ENCODE measurements at places on chromosomes 5 and 9.
A peak's percentile ranks its signal among the peaks of the same experiment; 100 is the strongest.

- DNase-seq: no peak
Observed at GRCh38 chr5:73454379-73455036, 5.9 kb upstream of the FOXD1 start.

DNA sequence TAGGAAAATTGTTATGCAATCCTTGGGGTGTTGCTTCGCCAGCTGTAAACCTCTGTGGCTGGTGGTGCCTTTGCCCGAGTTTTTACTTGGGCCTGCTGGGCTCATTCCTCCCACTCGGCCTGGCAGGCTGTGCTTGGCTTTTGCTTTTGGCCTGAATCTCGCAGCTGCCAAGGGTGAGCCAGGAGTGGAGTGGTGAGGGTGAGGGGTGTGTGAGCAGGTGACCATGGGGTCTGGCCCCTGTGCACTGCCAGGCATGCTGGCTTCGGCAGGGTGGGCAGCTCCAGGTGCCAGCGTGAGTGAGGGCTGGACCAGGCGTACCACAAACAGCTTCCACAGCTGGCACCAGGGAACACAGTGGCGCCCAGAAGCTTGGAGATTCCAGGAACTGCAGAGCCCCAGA, 12.6 kb upstream of the DHFR start:
- DNase-seq: no peak

DNA sequence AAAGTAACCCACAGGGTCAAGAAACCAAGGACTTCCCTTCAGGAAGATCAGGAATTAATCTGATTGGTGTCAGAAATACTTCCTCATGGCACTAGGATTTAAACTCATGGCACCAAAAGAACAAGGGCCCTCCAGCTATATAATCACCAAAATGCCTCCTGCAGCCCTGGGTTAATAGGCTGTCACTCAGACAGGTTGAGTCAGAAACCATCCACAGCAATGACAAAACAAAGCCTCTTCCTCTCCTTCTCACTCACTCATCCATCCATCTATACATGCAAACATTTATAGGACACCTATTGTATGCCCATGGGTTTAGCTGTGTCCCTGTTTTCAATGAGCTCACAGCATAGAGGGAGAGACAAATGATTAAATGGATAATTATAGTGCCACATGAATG, 62.5 kb upstream of the SPOCK1 start:
- no peak for DNase-seq

DNA sequence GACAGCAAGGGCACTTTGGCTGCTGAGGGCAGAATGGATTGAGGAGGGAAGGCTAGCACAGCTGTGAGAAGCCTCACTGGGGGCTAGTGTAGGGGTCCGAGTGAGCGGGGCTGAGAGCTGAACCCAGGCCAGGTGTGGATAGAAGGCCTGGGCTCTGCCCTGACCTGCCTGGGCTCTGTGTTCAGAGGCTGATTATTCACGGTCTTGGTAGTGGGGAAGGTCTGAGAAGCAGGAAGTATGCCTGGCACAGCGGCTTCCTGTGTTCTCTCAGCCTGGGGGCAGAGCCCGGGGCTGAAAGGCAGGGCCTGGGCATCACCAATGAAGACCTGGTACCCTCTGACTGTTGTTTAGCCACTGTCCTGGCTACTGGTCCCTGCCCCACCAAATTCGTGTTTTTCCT, 136.4 kb upstream of the TBC1D2 start:
- no peak for DNase-seq

DNA sequence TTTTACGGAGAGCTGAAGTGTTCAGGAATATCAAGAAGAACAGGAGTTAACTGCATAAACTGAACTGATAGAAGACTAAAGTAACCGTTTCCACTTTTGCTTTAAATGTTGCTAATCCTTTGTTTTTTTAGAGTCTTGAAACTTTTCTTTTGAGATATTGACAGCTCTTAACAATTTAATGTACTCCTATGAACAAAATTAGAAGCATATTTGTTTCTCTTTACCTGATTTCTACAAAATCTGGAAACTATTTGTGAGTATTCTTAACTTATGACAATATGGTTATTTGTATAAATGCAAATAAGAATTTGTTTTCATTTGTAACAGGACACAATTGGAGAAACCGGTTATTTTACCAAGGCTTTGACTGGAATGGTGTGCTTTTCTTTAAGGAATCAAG, 89.5 kb upstream of the FAM120A start:
- no peak for DNase-seq

- no peak for DNase-seq
Observed at GRCh38 chr9:98101416-98101815, 17.6 kb downstream of the TRIM14 start.

GRCh38 chr9:4143936-4144717, 155.7 kb downstream of the GLIS3 start:
- no peak for DNase-seq

- no peak for DNase-seq
Observed at GRCh38 chr5:122182491-122182921, 53.2 kb downstream of the ZNF474 start.

DNA sequence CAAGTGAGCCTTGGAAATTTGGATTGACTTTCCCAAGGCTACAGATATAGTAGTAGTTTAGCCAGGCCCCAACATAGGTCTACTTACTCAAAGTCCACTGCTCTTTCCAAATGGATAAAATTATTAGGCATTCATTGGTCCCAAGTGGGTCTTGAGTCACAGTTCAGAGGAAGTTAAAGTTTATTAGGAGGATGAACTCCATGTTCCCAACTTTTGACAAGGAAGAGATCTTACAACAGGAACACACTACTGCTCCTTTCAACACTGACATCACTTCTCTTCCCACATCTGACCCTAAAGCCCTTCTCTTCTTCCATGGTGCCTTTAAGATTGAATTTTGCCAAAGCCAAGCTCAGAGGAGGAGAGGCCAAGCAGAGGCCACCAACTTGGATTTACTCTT, 234.5 kb upstream of the TRIM32 start:
- no peak for DNase-seq

- peak; percentile 4 for DNase-seq
Observed at GRCh38 chr5:93915142-93915553, 173.7 kb upstream of the POU5F2 start.

GRCh38 chr9:10274175-10274574, 338.6 kb downstream of the PTPRD start:
- DNase-seq: no peak

GRCh38 chr5:181069767-181070491, 29.9 kb downstream of the BTNL9 start:
- no peak for DNase-seq

- DNase-seq: peak; percentile 13
Observed at GRCh38 chr5:7714119-7714518, 136.8 kb downstream of the CFAP90 start.

DNA sequence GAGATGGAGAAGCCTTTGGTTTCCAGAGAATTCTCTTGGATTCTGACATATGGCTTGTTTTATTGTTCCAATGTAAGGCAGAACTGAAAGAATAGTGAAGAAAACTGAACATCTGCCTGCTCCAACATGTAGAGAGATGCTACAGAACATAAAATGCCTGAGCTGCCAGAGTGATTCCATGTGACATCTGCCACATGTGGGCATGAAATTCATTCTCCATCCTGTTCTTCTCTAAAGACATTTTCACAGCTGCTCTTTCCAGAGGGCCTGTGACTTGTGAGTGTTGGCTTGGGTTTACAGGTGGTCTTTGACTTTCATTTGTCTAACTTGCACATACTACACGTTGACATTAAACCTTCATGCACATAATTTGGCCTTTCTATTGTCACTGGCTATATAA, 33.7 kb upstream of the TXN start:
- DNase-seq: no peak

DNA sequence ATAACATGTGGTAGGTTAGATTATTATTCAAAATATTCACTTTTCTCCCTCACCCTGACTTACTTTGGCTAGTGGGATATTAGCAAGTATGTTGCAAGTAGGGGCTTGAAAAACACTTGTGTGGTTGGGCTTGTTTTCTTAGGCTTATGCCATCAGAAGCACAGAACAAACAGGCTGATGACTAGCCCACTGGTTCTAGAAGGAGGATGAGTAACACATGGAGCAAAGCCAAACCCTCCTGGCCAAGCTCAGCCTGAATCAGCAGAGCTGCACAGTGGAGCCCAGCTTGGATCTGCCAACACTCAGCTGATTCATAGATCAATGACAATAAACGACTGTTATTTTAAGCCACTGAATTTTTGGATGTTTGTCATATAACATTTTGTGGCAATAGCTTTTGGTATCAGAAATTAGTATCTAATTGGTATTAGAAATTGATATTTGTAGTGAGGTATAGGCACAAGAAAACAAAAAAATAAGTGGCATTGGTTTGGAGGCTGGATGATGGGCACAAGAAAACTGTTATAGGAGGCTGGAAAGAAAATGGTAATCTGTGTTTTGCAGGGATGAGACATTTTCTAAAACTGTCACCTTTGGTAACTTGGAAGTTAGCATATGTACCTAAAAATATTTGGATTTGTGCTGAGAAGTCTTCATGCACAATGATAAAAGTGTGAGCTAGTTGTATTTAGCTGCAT, 46.1 kb upstream of the ZBED3 start:
- peak; percentile 77 for DNase-seq

- no peak for DNase-seq
Observed at GRCh38 chr5:88279584-88279983, 10.9 kb upstream of the TMEM161B start.

GRCh38 chr5:141804475-141804874, 73.7 kb downstream of the PCDH1 start:
- DNase-seq: no peak

GRCh38 chr9:114426046-114426948, 38.5 kb upstream of the AKNA start:
- no peak for DNase-seq

GRCh38 chr5:65825408-65826328, 100.7 kb upstream of the ERBIN start:
- no peak for DNase-seq

DNA sequence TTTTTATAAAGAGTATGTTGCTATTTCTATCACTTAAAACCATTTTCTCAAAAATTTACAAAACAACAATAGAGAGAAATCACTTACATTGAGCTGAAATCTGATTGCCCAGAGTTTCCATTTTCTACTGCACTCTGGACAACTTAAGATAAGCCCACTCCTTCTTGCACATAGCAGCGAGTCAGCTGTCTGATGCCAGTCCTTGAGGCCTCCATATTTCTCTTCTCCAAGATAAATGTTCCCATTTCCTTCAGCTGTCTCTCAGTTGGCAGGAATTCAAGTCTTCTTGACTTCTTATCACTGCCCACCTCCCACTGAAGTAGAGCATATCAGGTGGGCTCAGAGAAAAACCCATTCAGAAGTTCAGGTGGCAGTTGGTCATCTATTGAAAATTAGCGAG, 78.5 kb upstream of the PIP5K1B start:
- no peak for DNase-seq

DNA sequence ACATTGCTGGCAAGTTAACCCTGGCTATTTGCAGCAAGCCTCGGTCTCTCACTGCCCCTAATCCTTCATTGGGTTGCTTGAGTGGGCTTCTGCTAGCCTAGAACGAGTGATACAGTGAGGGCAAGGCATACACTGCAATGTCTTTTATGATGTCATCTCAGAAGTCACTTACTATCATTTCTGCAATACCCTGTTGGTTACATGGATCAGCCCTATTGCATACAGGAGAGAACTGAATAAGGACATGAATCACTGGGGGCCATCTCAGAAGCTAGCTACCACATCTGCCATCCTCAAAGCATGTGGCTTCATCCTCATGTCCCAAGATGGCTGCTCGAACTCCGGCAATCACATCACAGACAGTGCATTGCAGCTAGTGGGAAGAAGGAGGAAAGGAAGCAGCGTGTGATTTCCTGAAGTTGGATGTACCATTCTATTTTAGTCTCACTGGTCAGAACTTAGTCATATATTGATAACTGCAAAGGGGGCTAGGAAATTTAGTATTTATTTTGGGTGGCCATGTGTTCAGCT, 33.3 kb upstream of the CDKN2AIPNL start:
- no peak for DNase-seq

- DNase-seq: no peak
Observed at GRCh38 chr9:33165263-33166151, 1.6 kb downstream of the B4GALT1 start.

GRCh38 chr9:132041798-132042197, 37.9 kb downstream of the MED27 start:
- DNase-seq: no peak

DNA sequence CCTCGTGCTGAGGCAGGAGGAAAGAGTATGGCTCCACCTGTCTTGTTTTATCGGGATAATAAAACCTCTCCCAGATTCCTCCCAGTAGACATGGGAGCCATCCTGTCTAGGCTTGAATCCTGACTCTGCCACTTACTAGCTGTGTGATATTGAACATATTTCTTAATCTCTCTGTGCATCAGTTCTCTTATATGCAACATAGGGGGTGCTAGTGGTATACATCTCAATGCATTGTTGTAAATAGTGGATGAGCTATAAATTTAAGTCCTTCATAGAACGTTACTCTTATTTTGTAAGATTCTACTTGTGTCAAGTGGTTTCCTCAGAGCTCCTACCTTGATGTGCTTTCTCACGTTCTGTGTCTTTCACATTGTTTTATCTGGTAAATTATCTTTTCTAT, 417.7 kb upstream of the POU5F2 start:
- no peak for DNase-seq

GRCh38 chr5:137751869-137752491, 2.2 kb downstream of the HNRNPA0 start:
- DNase-seq: peak; percentile 31

Data from COLO829 (cell line).